HFFc6 (cell line): ENCODE measurements at places on chromosomes 3 and 15. TPM values are rescaled to one million over a fixed set of nuclear protein-coding genes. Genes with fewer than 3 reads are reported as not detected.

GOLGA6L7 gene
- not detected in 3 replicates for total RNA-seq

PAQR5 gene
- total RNA-seq, result 1.0 to 1.3 TPM (median 1.0 TPM) in 3 replicates

SKOR1 gene
- 0.06 to 0.13 TPM in 2 of 3 replicates, not detected in the other for total RNA-seq

DNA sequence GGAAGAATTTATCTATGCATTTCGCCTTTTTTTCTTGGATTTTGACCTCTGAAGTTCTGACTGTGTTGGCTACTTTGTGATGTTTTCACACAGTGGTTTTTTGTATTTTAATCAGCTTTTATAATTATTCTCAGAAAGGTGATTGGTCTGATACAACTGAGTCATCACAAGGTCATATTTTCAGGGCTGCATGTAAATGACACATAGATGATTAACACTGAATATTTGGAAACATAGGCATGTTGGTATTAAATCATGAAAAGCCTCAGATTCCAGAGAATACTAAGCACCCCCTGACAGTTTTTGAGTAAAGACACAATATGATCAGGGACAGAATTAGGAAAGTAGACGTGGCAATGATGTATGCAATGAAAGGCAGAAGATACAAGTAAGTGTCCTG, 175.5 kb upstream of the SLCO3A1 start:
- H3K4me3 ChIP-seq, result no peak overlapping the region
- no peaks in the 10 kb centered on the region for H3K36me3 ChIP-seq
- H3K27me3 ChIP-seq, result peaks cover 4% of the 10 kb centered on the region
- H3K27ac ChIP-seq, result no peak overlapping the region

GRCh38 chr3:54188176-54188791, 65.9 kb downstream of the CACNA2D3 start:
- peak; percentile 19 for DNase-seq
- H3K4me3 ChIP-seq, result no peak overlapping the region
- no peak overlapping the region for H3K27ac ChIP-seq
- no peaks in the 10 kb centered on the region for H3K36me3 ChIP-seq
- no peaks in the 10 kb centered on the region for H3K4me1 ChIP-seq

DNA sequence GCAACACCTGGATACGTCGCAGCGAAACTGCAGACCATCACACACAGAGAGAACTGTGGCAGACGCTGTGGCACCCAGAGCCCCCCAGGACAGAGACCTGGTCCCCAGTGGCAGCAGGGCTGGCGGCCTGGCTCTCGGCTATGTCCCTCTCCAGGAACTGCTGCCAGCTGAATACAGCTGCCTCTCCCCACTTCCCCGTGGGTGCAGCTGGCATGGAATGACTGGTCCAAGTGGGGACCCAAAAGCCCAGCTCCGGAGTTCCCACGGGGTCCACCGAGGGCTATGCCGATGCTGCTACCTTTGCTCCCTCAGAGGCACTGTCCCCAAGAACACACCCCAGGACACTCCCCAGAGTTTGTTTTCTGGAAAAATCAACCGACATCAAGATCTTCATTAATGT, 67.8 kb upstream of the GATA2 start:
- no peak overlapping the region for H3K27ac ChIP-seq
- no peak overlapping the region for H3K4me3 ChIP-seq
- no peak for DNase-seq
- no peaks in the 10 kb centered on the region for H3K4me1 ChIP-seq
- peaks cover 19% of the 10 kb centered on the region for H3K27me3 ChIP-seq
- no peaks in the 10 kb centered on the region for H3K36me3 ChIP-seq

GRCh38 chr3:155656466-155656865, 88.4 kb downstream of the PLCH1 start:
- no peaks in the 10 kb centered on the region for H3K36me3 ChIP-seq
- H3K27me3 ChIP-seq, result peaks cover 8% of the 10 kb centered on the region; the same call in 1 of the 2 replicates
- DNase-seq, result peak; percentile 3

DNA sequence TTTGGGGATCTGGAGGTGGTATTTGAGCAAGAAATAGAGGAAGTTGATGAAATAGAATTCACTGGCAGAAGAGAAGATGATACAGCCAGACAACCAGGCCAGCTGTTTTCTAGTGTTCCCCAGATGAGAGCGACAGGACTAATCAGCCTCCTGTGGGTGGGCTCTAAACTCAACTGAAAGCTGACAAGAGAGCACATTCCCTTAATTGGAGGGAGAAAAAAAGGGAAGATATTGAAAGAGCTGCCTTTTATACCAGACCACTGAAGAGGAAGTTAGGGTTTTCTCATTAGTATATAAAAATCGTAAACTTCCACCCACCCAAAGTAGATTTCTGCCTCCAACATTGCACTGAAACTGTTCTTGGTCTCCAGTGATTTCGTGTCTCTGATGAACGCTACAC, 6.5 kb upstream of the TM4SF19 start:
- peaks cover 28% of the 10 kb centered on the region for H3K36me3 ChIP-seq
- no peak overlapping the region for H3K4me3 ChIP-seq
- H3K27me3 ChIP-seq, result no peaks in the 10 kb centered on the region; the same call in none of the 2 replicates

GRCh38 chr3:190811775-190812480, 50.6 kb downstream of the GMNC start:
- peak overlapping the region; percentile 61 for H3K4me3 ChIP-seq
- peaks cover 9% of the 10 kb centered on the region; the same call in 1 of the 2 replicates for H3K27me3 ChIP-seq
- H3K27ac ChIP-seq, result no peak overlapping the region
- no peaks in the 10 kb centered on the region for H3K36me3 ChIP-seq
- peak; percentile 62 for DNase-seq
- H3K4me1 ChIP-seq, result peaks cover 10% of the 10 kb centered on the region; the same call in 1 of the 2 replicates

GRCh38 chr15:69954666-69955065, 143.1 kb downstream of the TLE3 start:
- no peaks in the 10 kb centered on the region for H3K36me3 ChIP-seq
- DNase-seq, result no peak
- no peaks in the 10 kb centered on the region for H3K4me1 ChIP-seq
- H3K27ac ChIP-seq, result no peak overlapping the region
